ENCODE measurements at places on chromosomes 3 and 15. TPM values are rescaled to one million over a fixed set of nuclear protein-coding genes. Genes with fewer than 3 reads are reported as not detected.

The HRG gene
- total RNA-seq = not detected

The PP2D1 gene
- total RNA-seq = not detected

The TMEM207 gene
- total RNA-seq = not detected

The FEZF2 gene
- not detected for total RNA-seq

The C3orf70 gene
- 1.1 TPM for total RNA-seq

The TATDN2 gene
- 20.8 TPM for total RNA-seq

The CKMT1B gene
- not detected for total RNA-seq

The SUCNR1 gene
- 4.5 TPM for total RNA-seq

The TRH gene
- 2.5 TPM for total RNA-seq

The C3orf22 gene
- total RNA-seq = not detected

The BFSP2 gene
- not detected for total RNA-seq

The PYGO1 gene
- 21.2 TPM for total RNA-seq

The NR2E3 gene
- 0.63 TPM for total RNA-seq

Measured in fibroblast of the aortic adventitia (primary cell).